ENCODE measurements at places on chromosomes 11 and 22. TPM values are rescaled to one million over a fixed set of nuclear protein-coding genes. Genes with fewer than 3 reads are reported as not detected.

The KCNC1 gene
- total RNA-seq = 0.13 TPM

The PNPLA3 gene
- total RNA-seq = 21.7 TPM

The DGCR6 gene
- total RNA-seq = 2.1 TPM

The OR51I1 gene
- total RNA-seq = not detected

The PICALM gene
- total RNA-seq = 186 TPM

Data from LHCN-M2 (cell line).